Fibroblast of upper back skin (primary cell): ENCODE measurements at places on chromosomes 5 and 9.

GRCh38 chr5:53490747-53491146 is 10.3 kb downstream of the FST start:
- DNase-seq, result peak; percentile 77

DNA sequence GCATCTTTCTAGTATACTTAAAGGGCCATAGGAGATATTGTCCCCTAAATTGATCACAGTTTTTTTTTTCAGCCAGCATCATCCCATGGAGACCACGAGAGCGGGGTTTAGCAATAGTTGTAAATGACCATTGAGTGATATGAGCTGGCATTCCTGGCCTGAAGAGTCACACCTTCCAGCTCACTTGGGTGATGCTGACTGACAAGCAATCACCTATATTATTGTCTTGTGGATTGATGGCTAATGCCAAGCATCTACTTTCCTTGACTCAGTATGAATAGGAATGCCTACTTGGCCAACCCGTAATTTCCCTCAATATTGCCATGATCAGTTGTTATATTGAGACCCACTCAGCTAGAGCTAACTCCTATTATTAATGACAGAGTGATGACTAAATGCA is 70.5 kb downstream of the ADAMTSL1 start:
- no peak for DNase-seq

DNA sequence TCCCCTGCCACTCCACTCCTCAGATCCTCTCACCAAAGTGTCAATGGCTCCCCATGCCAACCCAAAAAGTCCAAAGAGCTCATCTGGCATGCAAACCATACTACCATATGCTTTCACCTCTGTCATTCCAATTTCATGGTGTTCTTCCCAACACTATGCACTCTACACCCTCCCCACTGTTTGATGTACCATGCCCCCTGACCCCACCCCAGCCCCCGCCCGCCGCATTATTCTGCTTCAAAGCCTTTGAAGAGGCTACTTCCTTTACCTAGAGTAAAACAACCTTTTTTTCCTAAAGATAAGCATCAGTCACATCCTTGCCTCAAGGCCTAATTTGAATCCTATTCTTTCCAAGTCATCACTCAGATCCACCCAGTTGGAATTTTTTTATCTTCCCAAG is 226.3 kb downstream of the DEPDC1B start:
- DNase-seq, result no peak

- peak; percentile 70 for DNase-seq
Measured at GRCh38 chr5:135964670-135965320, 10.0 kb upstream of the LECT2 start.

DNA sequence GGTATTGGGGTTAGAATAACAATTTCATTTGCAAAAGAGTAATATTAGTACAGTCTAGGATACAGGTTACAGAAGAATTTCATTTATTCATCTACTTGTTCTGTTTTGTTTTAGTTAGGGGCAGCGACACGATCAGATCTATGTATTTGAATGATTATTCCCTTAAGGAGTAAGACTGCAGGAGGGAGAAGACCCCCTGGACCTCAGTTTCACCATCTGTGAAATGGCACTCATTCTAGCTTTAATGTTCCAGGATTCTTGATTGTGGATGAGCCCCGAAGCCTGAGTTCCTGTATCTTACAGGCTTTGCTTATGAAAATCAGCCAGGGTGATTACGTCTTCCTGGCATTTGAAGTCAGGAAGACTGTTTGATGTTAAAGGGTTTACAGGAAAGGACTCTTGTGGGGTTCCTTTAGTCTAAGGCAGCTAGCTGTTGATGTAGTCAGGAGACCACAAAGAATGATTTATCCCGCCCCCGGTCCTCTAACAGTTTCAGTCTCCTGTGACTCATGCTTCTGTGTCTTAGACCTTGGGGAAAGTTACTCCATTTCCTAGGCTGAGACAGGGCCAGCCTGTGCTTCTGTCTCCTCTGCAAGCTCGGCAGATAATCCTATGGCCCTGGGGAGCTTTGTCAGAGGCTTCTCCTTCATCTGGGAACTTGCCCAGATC is 11.5 kb downstream of the SMIM3 start:
- DNase-seq, result peak; percentile 100

DNA sequence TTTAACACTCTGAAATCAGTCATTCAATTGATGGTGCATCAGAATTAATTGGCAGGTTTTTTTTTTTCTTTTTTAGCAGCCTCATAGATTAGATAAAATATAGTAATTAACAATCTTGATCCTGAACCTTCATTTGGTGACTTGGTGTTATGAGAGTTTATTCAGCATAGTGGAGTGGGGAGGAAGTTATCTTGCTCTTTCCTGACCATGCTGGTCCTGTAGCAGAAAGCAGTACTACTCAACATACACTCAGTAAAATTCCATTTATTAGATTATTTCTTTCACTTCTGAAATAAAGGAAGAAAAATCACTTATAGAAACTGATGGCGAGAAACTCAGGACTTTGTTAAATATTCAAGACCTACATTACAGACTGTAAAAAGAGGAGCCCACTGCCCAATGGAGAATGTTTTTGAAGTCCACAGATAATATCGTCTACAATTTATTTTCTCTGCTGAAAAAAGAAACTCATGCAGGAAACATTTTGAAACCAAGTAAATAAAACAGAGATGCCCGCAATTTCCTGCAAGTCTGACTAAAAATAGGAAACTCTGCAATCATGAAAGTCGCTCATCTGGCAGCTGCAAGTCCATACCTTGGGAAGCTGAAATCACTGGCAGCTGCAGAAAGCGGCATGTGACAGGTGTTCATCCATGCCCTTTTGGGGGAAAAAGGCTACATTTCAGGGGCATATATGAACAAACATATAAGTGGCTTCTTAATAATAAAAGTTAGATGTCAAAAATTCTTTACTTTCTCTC is 233.2 kb upstream of the RFX3 start:
- no peak for DNase-seq

DNA sequence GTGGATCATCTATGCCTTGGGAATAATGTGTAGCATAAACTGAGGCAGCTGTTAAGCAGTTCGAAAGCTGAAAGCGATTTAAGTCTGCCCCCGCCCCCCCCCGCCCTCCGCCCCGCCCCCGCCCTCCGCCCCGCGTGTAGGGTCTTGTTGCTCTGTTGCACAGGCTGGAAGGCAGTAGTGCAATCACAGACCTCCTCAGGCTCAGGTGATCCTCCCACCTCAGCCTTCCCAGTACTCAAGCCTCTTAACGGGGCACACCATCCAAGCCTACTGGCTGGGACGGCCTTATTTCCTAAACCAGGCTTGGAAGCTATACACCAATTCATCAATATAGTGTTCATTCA is 945 bp downstream of the ANKDD1B start:
- DNase-seq, result no peak

GRCh38 chr9:129185991-129186390 is 7.9 kb upstream of the IER5L start:
- no peak for DNase-seq

GRCh38 chr5:172437445-172438318 is 16.6 kb downstream of the SH3PXD2B start:
- peak; percentile 88 for DNase-seq

GRCh38 chr5:167029488-167029887 is 1262.0 kb upstream of the WWC1 start:
- no peak for DNase-seq

GRCh38 chr9:83596899-83597504 is 25.9 kb upstream of the IDNK start:
- peak; percentile 26 for DNase-seq

GRCh38 chr5:173925449-173926071 is 37.4 kb downstream of the CPEB4 start:
- peak; percentile 26 for DNase-seq

DNA sequence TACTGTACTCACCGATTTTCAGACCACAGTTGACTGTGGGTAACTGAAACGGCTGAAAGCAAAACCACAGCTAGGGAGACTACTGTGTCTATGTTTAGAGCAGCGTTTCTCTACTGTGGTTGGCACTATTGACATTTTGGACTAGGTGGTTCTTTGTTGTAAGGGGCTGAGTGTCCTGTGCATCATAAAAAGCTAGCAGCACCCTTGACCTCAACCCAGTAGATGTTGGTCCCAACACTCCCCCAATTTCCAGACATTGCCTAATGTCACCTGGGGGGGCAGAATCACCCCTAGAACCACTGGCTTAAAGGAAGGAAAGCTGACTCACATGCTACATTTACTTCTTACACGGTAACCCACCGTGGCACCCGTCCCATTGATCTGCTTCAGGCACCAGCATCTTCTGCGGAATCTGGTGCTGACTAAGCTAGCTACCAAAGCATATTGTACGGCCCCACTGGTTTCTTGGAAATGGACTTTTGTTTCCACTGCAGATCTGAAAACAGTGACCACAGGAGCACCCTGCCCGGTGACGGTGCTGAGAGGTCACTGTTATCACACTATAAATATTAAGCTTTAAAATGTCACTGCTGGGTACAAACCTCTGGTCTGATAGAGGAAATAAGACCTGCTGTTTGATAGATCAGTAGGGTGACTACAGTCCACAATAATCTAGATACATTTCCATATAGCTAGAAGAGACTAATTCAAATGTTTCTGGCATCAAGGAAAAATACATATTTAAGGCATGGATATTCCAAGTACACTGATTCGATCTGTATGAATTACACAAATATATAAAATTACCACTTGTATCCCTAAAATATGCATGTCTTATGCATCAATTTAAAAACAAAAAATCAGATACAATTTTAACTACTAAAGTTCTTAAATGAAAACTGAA is 151.4 kb downstream of the HSD17B3 start:
- no peak for DNase-seq

DNA sequence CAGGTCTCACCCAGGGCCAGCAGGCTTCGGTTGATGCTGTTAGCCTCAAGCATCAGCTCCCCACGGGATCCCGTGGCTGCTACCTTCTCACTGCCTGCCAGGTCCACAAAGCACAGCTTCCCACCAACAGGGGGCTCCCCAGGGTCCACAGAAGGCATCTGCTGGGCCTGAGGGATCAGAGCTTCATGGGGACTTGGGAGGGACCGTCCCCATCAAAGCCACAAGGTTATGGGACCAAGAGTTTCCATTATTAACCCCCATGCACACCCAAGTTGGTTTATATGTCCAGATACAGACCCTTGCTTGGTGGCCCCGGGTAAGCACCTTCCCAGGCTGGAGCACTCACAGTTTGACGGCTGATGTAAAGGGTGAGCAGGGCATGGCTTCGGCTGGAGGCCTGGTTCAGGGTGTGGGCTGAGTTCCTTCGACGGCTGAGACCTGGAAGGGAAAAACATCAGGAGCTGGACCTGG is 3.0 kb downstream of the KIF12 start:
- no peak for DNase-seq

DNA sequence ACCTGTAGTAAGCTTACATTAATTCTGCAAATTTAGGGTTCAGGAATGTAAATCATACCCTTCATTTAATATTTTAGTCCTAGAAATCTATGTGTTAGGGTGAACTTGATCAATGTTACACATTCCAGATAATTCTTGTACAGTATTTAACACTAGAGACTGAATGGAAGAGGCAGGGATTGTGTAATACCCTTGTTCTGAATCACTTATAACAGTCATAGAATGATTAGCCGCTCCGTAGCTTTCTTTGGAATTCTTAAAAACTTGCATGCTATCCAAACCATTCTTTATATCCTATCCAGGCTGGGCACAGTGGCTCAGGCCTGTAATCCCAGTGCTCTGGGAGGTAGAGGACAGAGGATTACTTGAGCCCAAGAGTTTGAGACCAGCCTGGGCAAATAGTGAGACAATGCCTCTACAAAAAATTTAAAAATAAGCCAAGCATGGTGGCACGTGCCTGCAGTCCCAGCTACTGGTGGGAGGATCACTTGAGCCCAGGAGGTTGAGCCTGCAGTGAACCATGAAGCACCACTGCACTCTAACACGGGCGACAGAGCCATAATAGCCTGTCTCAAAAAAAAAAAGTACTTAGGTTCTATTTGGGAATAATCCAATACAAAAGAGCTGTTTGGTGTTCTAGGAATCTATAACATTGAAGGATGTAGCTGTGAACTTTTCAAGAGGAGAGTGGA is 8.3 kb downstream of the ZNF483 start:
- peak; percentile 16 for DNase-seq

- DNase-seq, result no peak
Measured at GRCh38 chr9:124266139-124266825, 8.5 kb downstream of the NEK6 start.

DNA sequence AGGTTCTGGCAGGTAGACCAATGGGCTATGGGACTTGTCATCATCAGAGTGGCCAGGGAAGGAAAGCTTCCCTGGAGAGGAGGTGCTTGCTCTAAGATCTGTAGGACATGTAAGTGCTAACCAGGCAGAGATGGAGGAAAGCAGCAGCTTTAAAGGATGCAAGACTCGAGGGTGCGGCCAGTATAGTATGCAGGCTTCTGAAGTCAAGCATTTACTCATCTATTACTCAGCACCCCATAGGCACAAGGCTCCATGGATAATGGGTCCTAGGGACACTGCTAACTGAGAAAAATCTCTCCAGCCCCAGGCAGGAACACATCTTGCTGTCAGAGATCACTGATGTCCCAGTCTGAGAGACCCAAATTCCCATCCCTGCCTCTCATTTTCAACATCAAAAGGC is 49.7 kb downstream of the WWC1 start:
- DNase-seq, result no peak

- DNase-seq, result no peak
Measured at GRCh38 chr5:72814864-72815263, 1.6 kb upstream of the TNPO1 start.

- DNase-seq, result no peak
Measured at GRCh38 chr9:98921732-98922131, 22.0 kb upstream of the COL15A1 start.

GRCh38 chr5:130198927-130199326 is 294.7 kb downstream of the CHSY3 start:
- DNase-seq, result peak; percentile 30

DNA sequence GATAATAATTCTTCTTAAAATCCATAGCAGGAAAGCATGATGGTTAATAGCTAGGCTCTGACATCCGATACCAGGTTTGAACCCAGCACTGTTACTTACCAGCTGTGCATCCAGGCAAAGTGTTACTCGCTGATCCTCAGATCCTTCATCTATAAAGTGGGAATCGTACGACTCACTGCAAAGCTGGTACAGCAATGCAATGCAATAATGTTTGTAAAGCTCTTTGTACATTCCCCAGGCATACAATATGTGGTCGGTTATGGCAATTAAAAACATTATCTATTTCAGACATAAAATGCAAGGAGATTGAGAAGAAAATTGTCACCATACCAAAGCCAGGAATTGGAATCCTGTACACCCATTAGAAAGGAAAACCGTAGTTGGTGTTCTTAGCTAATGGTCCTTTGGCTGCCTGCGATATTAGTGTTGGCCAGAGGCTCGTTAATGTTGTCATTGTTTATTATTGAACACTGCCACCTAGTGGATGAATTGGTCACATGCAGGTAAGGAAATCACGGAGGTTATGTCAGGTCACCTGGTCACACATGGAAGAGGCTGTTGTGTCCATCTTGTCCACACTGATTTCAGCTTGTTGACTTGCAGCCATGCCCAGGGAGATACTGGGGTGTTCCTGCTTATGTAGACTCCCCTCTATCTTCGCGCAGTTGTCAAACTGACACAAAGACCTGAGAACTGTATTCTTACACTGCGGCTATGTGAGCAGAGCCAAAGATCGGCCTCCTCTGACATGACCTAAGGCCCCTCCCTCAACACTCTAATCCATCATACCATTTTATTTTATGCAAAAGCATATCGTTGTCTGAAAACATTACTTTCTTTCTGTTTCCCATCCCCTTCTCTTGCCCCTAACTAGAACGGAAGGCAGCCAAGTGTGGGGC is 87.5 kb upstream of the PPP2R2B start:
- DNase-seq, result peak; percentile 72
